ENCODE measurements at places on chromosomes 16 and 17.

DNA sequence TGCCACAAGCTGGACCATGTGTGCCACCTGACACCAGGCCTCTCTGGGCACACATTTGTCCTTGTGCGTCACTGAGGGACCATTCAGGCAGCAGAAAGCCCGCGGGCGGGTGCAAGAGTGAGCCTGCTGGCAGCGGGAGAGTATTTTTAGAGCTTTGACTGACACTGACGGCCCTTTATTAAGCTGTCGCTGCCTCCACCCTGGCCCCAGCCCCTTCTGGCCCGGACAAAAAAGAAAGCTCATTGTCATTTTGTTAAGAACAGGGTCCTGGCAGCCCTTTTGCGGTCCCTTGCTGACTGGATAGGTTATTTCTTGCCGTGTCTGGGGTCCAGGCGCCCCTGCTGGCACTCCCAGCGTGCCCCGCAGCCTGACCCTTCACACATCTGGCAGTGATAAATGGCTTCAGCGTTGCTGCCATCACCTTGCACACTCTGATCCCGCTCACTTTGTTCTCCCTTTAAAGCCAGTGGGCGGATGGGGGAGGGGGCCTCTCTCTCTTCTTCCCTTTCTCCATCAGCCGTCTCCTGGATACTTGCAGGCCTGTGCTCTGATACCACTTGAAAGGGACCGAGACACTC lies 78.4 kb upstream of the NKD1 start:
- no peak for DNase-seq

DNA sequence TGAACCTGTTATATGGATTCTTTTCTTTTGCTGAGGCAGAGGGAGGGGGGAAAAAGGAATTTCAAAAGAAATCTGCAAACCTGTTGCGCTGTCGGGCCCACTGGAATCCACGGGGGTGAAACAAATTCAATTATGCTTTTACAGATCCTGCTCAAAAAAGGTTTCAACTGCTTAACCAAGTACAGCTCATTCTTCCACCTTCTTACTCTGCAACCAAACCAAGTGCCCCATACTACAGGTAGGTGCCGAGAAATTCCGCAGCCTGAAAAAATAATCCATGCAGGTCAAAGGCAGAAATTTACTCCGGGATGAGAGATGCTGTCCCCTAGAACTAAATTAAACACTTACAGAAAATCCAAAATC lies 416 bp downstream of the RNF43 start:
- no peak for DNase-seq

DNA sequence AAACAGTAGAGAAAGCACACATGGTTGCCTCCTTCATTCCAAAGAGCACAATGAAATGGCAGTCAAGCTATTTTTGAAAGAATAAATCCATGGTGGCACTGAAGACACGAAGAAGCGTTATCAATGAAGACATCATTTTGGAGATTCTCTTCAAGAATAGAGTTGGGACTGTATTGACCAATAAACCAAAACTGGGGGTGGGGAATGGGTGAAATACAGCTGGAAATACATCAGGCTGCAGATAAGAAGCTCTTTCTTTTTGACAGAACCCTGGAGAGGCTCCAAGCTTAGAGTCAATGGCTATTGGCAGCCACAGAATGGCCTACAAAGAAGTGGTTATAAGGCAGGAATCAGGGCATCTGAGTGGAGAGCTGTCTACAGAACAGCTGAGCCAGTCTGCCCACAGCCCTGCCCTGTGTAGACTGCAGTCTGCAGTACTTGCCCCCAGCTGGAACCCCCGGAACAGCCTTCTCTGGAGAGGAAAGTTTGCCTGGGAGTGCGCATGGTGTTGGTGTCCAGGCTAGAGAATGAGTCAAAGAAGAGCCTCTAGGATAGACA lies 100.4 kb downstream of the STX8 start:
- no peak for DNase-seq

DNA sequence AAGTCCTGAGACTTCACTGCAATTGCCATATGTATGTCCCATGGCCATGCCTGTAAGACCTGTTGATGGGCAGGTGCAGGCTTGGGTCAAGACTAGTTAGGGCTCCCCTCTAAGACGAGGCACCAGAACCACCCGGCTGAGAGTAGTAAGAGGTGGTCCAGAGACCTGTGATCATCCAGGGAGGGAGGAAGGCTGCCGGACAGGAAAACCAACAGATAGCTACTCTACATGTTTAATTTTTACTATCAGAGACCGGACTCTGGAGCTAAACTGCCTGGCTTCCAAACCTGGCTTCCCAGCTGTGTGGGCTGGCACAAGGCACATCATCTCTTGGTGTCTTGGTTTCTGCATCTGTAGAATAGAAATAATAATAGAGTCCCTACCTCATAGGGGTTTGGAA lies 73.0 kb downstream of the ERCC4 start:
- DNase-seq: no peak

Data from AG20443 (cell line).